Activated naive CD4-positive, alpha-beta T cell treated with anti-CD3 and anti-CD28 coated beads, Interleukin-2, amount 50 U/mL, for 16 hours (primary cell): ENCODE measurements at places on chromosomes 11 and 22.

- no peak for DNase-seq
Measured at GRCh38 chr22:26273011-26273675, 103.9 kb downstream of the SEZ6L start.

GRCh38 chr11:13767471-13767870, 99.0 kb downstream of the FAR1 start:
- no peak for DNase-seq

DNA sequence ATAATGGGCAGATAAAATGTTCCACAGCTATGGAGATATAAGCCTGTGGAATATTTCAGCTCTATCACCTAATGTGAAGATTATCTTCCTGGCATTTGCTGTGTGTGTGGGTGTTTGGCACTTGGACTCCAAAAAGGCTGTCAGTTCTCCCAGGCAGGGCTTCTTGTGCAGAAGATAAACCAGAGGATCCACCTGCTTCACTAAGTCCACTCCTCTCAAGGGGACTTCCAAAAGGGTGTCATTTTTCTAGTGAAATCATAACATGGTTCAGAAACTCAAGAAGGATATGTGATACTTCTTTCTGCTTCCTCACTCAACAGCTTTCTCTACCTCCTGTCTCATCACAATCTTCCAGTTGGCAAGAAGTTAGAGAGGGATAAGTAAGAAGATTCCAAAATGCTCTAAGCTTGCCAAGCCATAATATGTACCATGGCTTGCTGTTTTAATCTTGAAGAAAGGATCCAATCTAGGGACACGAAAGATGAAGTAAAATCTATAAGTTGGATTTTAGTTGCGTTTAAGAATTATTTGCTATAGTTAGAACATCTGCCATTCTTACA, 206.2 kb upstream of the MTMR2 start:
- DNase-seq = no peak

DNA sequence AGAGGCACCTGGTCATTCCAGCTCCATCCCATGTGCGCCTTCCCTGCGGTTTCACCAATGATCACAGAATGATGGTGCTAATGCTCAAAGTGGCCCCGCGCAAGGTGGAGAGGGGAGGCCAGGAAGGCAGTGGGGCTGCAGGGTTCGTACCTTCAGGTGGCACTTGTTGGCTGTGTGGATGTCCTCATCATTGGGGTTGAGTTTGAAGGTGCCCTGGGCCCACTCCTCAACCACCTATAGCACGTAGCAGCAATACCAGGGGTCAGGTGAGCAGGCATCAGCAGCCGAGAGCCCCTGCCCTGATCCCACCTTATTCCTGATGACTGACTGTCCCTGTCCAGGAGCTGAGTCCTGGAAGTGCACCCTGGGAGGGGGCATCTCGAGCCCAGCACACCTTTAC, 20.6 kb upstream of the DRICH1 start:
- no peak for DNase-seq

DNA sequence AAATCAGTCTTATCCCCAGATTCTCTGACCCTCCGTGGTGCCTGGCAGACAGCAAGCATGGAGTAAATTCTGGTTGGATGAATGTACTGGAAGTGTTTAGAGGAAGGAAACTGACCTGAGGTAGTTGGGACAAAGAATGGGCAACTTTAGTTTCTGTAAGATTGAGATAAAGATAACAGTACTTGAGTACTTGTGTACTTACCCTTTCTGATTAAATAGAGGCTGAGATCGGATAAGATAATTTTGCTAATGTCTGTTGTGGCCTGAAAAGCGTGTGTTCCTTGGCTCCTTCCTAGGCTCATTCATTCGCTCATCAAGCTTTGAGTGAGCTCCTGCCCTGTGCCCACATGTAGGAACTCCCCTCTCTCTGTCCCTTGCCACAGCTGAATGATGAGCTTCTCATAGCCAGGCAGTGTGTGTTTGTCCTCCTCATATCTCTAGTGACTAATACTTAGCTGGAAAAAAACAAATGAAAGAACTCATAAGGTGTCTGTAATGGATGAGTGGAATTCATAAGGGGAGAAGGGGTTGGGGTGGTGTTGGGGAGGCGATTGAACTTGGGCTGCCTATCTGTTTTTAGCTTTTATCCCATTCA, 118.1 kb downstream of the DBX1 start:
- DNase-seq = no peak

DNA sequence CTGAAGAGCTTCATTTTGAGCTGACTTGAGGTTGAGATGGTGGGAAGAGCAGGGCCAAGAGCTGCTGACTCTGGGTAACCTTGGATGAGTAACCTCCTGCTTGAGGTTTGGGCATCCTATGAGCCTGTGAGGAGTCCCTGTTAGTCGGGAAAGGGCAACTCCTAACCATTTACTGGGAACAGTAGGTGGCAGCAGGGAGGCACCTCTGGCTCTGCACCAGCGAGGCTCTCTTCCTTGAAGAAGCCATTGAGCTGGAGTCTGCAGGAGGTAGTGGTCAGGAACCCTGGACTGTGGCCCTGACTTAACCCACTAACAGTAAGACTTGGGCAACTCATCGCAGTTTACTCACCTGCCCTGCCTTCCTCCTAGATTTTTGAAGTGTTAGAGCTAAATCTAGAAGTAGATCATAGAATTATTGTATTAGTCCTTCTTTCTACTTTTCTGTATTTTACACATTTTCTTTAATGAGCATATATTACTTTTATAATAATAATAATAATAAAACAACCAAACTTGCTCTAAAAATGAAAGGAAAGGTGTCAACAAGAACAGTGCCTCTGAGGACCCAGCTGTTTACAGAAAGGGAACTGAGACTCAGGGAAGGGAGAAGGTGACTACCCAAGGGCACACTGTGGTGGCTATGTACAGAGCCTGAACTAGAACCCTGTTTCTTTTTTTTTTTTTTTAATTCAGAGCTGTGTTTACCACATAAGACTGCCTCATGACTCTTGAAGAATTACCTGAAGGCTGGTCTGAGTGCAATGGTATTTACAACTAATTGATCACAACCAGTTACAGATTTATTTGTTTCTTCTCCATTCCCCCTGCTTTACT, 47.5 kb downstream of the MEI1 start:
- DNase-seq = peak; percentile 40

GRCh38 chr11:76661306-76661751, 9.2 kb downstream of the LRRC32 start:
- no peak for DNase-seq

GRCh38 chr11:1382429-1382828, 7.3 kb upstream of the BRSK2 start:
- DNase-seq = no peak

GRCh38 chr11:35165423-35166368, 26.7 kb downstream of the CD44 start:
- DNase-seq = peak; percentile 72

- DNase-seq = no peak
Measured at GRCh38 chr11:47607380-47607779, 13.2 kb upstream of the C1QTNF4 start.
